CD4-positive, alpha-beta T cell treated with Interleukin-17A for 4 hours (primary cell): ENCODE measurements at places on chromosomes 5 and 9.

- DNase-seq: no peak
These were observed 33.4 kb downstream of the GRIA1 start for GRCh38 chr5:153523831-153524230.

- DNase-seq: no peak
These were observed 176.7 kb upstream of the PPP2R2B start for GRCh38 chr5:147055089-147055826.

DNA sequence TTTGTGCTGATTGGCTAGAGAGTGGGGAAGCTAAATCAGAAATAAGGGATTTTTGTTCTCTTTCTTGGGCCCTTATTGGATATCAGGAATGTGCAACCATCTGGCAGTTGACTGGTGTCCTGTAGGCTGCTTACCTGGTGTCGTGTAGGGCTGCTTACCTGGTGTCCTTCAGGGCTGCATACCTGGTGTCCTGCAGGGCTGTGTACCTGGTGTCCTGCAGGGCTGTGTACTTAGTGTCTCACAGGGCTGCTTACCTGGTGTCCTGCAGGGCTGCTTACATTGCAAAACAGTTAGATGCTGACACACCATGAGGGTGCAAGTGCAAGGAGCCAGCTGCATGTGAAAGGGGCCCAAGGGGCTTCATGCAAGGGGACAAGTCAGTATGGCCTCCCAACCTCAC is 249.3 kb downstream of the ICE1 start:
- no peak for DNase-seq

DNA sequence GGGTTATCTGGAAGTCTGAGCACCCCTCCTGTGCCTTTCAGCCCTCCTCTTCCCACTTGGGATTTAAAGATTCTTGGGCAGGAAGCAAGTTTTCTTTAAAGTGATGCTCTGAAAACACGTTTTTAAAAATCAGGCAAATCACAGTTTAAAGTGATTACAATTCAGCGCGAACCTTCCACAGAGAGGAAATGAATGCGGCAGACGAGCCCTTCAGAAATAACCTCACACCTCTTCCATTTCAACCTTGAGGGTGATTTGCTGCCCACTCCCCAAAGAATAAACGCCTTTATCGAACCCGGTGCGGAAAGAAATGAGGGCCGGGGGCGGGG is 2.3 kb upstream of the EFNA5 start:
- DNase-seq: no peak
